Stimulated activated CD4-positive, alpha-beta T cell treated with anti-CD3 and anti-CD28 coated beads, Interleukin-4, amount 100 ng/mL, for 1 hour (primary cell): ENCODE measurements at places on chromosomes 3 and 15.

DNA sequence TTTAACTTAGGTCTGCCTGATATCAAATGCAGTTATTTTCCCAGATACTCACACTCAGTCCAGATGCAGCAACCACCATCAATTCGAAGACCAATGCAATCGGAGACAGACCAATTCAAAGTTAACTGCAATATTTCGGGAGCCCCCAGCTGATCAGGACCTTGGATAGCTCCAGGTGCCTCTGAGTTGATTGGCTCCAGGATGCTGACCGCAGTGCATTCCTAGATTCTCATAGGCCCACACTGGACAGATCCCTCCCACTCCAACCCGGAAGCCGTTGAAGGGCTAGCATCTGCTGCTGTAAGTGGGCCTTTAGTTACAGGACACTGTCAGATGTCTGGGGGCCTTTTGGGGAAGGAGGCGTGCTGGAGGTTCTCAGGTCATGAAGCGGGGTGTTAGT, 89.5 kb upstream of the ATP2B2 start:
- peak; percentile 34 for DNase-seq

GRCh38 chr15:92869263-92869940, 30.7 kb upstream of the CHD2 start:
- DNase-seq = no peak

DNA sequence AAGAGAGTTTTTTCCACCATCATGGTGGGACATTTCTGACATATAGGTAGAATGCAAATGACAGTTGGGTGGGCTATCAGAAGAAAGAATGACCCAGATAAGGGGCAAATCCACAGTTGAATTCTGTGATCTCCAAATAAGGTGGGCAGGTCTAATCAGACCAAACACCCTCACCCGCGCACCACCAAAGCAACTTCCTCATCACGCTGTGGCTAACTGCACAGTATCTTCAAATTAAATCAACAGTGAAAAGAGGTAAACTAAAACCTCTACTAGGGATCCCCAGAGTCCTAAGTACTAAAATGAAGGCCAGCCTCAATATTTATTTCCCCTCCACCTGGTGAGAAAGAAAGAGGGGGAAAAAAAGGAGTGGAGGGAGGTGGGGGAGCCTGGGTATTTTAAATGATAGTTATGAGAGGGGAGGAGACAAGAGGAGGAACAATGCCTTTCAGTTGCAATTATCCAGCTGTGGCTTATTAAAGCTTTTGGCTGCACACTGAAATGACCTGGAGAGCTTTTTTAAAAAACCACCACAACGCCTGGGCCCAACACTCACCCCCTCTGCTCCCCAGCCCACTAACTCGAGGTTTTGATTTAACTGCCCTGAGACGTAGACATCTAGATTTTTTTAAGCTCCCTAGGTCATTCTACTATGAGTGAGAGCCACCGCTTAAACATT, 61.0 kb downstream of the LRIG1 start:
- DNase-seq = no peak

DNA sequence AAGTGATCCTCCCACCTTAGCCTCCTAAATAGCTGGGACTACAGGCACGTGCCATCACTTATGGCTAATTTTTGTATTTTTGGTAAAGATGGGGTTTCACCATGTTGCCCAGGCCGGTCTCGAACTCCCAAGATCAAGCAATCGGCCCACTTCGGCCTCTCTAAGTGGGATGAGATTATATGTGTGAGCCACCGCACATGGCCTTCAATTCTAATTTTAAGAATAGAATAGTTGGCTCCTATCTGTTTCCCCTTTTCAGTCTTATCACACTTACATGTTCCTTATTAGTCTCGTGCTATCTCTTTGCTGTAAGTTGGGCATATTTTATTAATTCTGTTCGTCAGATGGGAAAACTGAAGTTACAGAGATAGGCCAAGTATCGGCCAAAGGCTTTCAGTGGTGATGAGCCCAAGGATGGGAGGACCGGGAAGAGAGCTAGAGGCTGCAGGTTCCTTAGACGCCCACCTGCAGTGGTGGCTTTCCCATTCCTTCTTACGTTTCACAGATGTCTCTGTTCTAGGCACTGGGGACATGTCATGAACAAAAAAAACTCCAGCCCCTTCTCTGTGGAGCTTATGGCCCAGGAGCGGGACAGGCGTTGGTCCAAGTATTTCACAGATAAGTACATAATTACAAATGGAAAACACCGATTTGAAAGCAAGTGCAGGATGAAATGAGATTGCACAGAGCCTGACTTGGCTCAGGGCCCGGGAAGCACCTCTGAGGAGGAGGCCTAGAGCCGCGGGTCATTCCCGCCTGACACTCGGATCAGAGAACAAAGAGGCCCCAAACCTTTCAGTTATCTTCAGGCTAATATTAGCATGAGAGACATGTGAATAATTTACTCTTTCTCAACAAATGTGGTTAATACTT, 91.1 kb upstream of the KLF13 start:
- no peak for DNase-seq

DNA sequence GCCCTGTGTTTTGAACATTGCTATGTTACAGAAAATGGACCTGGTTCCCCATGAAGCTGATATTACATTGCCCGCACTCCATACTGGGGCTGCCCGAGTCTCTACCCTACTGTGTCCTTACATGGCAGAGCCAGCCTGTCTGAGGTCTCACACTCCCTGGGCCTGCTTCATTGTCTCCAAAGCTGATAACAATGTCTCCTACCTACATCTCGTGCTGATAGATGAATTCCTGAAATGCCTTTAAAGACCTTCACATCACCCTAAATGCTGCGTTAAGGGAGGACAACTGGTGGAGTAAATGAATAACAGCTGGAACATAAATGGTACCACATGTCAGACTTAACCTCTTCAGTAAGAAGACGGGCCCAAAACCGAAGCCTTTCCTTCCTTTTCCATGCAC, 62.9 kb upstream of the PTX3 start:
- DNase-seq = no peak
